ENCODE measurements at places on chromosomes 3 and 15.

- DNase-seq, result no peak
Observed at GRCh38 chr3:9638155-9638554, 11.2 kb upstream of the MTMR14 start.

GRCh38 chr3:14448756-14449727, 46.6 kb downstream of the SLC6A6 start:
- DNase-seq, result no peak

- no peak for DNase-seq
Observed at GRCh38 chr3:45960289-45960688, 17.0 kb downstream of the CXCR6 start.

GRCh38 chr15:75758071-75758872, 45.6 kb upstream of the CSPG4 start:
- peak; percentile 70 for DNase-seq

GRCh38 chr3:128372707-128373533, 93.8 kb downstream of the DNAJB8 start:
- DNase-seq, result no peak

- no peak for DNase-seq
Observed at GRCh38 chr15:68583936-68584755, 5.4 kb downstream of the CORO2B start.

GRCh38 chr3:197591816-197592215, 36.0 kb upstream of the BDH1 start:
- no peak for DNase-seq

DNA sequence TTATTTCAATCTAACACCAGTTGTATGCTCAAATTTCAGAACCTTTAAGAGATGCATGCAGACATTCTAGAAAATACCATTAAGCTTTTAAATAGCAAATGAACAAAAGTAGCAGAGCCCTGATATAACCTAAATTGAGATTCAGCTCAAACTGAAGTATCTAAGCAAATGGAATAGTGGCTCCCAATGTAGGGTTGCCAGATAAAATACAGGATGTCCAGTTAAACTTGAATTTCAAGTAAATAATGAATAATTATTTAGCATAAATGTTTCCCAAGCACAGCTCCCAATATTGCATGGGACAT, 171.1 kb upstream of the ATP11B start:
- no peak for DNase-seq

DNA sequence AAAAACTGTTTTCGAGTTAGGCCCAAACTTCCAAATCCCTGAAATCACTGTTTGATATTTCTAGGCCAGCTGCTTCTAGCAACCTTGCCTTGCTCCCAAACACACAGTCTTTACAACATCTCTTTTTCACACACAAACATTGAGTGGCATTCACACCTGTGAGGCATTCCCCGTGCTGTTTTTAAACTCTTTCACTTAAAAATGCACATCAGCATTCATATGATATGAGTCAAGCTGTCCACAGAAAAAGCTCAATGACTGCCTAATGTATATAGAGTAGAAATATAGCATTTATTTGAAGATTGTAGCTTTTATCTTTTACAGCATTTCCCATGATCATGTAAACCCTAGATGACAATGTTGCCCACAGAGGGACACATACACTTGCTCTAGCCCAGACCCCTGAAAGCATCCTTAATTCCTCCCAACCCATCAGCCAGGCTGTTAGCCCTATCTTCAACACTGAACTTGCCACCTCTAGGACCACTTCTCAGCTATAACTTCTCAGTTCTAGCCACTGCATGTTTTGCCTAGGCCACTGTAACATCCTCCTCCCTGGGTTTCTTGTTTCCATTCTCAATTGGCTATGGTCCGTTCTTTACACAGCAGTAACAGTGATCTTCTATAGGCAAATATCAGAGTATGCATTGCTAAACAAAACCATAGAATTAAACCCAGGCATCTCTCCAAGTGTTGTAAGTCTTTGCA, 782.6 kb downstream of the DIPK2A start:
- no peak for DNase-seq

DNA sequence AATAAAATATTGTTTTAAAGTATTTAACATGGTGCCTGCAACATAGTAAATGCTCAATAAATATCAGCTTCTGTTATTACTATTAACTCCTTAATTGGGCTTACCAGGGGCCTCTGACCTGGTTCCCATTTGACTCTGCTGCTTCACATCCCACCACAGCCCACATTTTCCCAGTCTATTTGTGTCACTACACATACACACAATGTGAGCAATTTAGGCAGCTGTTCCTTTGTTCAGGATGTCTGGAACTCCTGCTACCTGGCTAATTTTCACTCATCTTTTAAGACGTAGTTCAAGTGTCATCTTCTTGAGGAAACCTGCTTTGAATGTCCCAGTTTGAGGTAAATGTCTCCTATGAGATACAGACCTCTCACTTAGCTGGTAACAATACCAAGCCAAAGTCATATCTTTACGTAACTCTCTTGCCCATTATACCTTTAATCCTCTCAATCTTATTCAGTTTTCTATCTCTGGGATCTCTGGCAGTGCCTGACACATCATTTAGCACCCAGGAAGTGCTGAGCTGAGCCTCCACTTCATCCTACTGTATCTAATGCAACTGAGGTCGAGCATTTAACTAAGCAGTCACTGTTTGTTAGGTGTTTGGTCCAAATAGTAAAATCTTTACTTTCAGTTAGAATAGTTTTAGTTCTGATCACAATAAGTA, 4.4 kb downstream of the TGFBR2 start:
- DNase-seq, result no peak

DNA sequence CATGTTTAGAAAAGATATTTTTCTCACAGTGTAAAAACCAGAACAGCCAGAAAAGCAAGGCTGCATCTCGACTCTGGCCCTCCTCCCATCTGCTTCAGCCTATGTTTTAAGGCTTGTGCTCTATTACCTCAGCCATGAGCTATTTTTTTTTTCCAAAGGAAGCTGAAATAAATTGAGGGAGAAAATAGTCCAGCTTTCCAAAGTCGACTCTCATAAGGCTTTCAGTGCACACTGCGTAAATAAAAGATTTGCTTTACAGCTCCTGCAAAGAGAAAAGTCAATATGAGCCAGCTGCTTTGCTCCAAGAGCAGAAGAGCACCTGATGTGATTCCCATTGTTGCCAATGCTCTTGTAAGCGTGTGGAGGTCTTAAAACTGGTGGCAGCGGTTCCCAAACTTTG, 26.7 kb downstream of the SCG3 start:
- no peak for DNase-seq

- DNase-seq, result peak; percentile 59
Observed at GRCh38 chr15:43440721-43441281, 52.2 kb downstream of the TP53BP1 start.

GRCh38 chr3:193997228-193998122, 138.5 kb upstream of the HES1 start:
- DNase-seq, result no peak

DNA sequence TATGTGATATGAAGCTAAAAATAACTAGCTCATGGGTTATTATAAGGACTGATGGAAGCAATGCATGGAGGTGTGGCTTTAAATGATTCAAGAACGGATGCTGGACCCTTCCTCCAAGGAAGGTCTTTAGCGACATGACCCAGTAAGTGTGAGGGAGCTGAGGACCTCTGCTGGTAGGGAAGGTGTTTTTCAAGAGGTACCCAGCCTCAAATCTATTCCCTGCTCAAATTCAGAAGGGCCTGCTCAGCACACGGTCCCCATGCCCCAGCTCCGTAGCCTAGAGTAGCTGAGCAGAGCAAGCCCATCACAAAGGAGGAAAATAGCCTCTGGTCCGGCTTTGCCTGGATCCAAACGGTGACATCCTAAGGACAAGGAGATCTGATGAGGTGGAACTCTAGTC, 266.2 kb upstream of the IGF1R start:
- no peak for DNase-seq

DNA sequence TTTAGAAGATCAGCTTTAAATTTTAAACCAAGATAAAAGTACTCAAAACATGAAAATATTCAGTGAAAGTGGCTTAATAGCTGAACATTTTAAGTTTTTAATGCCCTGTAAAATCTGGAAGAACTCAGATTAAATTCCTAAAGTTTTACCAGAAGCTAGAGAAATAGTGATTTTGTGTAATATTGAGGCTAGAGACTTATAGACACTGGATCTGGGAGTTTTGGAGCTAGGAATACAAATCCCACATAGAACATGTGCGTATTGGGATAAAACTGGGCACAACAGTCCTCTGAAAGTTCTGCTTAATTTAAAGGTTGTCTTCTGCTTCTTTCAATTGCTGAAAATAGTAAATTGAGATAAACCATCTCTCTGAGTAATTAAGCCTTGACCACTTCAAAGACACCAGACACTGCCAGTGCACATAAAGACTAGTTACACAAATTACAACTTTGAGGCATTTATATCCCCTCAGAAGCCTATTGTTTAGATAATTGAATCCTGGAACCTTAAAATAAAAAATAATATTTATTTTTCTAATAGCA, 1382.5 kb downstream of the OTOL1 start:
- no peak for DNase-seq

DNA sequence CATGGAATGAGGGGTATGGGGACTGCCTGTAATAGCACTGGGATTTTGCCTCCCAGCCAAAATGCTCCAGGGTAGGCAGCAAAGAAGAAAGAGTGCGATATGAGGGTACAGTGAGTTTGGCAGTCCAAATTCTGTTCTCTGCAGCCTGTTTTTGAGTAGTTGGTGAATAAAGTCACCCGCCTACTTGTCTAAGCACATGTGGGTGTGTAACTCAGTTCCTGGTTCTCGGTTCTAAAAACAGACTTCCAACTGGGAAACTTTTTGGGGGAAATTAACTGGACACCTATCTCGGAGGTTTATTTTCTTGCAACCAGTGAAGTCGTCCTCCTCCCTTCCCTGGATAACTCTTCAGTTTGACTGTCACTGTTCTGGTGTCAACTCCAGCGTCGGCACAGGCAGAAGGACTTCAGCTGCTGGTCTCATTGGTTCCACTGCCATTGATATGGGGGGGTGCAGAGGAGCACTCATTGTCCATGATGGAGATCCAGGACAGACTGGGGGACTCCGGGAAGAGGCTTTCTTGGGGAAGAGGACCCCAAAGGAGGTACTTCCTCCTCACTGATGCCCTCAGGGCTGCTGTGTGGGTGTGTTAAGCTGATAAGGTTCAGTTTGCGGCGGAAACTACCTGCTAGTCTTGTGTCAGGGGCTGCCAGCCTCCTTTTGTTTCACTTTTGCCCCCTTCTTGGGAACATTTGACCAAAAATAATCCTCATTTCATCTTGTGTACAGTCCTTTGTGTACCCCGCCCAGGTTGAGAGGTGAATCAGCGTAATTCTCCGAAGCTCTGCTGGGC, 13.2 kb downstream of the GHRL start:
- no peak for DNase-seq

DNA sequence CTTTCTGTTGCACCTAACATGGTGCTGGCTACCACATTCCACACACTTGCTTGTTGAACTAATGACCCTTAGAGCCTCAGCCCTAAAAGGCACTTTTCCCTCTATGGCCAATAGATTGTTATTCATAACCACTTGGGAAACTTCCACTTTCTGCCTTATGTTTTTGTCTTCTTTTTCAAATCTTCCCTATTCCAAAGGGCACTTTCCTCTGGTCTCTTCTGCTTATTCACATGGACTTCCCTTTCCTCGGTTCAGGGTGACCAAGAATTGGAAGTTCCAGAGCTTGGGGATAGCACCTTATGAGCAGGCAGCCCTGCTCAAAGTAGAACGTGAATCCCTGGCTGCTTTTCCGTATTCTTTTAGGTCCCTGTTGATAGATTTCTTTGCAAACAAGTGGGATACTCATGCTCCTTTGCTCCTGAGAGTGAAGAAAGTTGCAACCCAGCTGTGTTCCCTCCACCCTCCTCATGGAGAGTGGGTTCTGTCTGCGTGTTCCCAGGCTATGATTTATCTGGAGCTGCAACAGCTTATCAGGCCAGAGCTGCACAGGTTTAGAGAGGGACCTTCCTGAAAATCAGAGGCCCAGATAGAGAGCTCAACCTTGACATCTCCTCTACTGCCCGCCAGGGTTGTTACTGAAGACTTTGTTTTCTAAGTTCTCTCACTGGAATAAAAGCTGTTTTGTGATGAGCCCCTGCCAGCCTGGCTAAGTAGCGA, 58.8 kb upstream of the MYZAP start:
- DNase-seq, result no peak

GRCh38 chr15:50066202-50066601, 52.8 kb downstream of the ATP8B4 start:
- DNase-seq, result no peak

Measured in DMS 273 treated with DMSO at 0.1 percent for 48 hours (cell line).